ENCODE measurements at places on chromosomes 12 and 14. TPM values are rescaled to one million over a fixed set of nuclear protein-coding genes. Genes with fewer than 3 reads are reported as not detected.

- DNase-seq = no peak
Observed at GRCh38 chr14:50741567-50741966, 73.5 kb upstream of the SAV1 start.

DNA sequence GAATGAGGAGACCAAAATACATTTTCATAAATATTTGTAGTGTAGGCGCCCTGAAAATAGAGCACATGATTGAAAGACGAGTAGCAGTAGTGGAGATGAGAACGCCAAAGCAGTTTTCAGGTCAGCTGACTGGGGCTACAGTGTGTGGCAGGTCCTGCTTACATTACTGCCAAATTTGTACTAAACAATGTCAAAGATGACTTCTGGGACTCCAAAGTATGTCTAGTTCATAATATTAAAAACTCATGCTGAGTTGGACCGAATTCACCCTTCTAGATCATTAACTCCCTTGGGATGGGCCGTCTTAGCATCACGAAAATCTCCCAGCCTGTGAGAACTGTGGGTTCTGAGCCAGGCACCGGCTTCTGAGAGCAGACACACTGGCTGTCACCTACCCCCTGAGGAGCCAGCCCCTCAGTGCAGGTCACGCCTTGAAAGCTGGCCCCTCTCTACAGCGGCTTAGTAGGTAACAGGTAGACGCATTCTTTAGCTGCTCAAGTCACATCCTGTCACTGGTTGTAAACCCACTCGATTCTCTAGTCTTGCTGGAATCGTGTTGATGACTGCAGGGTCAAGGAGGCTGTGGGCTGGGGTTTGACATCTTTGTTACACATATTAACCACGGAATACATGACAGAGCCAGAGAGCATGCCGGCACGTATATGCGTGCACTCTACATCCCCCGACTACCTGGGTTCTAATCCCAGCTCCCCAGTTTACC, 210.4 kb downstream of the ETV6 start:
- DNase-seq = no peak

GRCh38 chr14:100748944-100749343, 22.3 kb downstream of the DLK1 start:
- DNase-seq = no peak

- no peak for DNase-seq
Observed at GRCh38 chr12:95520816-95521215, 30.5 kb downstream of the USP44 start.

RNF31 gene
- total RNA-seq = 38.2 TPM

GRCh38 chr14:102966681-102967505, 44.4 kb downstream of the AMN start:
- peak; percentile 94 for DNase-seq

GRCh38 chr14:100965296-100965695, 61.8 kb upstream of the RTL1 start:
- DNase-seq = no peak

- DNase-seq = no peak
Observed at GRCh38 chr12:56300644-56301464, 724 bp upstream of the CS start.

GRCh38 chr12:91210618-91211017, 28.0 kb upstream of the DCN start:
- peak; percentile 27 for DNase-seq

GRCh38 chr14:97490521-97491070, 693.4 kb downstream of the VRK1 start:
- DNase-seq = no peak

TSPAN19 gene
- not detected for total RNA-seq

DNA sequence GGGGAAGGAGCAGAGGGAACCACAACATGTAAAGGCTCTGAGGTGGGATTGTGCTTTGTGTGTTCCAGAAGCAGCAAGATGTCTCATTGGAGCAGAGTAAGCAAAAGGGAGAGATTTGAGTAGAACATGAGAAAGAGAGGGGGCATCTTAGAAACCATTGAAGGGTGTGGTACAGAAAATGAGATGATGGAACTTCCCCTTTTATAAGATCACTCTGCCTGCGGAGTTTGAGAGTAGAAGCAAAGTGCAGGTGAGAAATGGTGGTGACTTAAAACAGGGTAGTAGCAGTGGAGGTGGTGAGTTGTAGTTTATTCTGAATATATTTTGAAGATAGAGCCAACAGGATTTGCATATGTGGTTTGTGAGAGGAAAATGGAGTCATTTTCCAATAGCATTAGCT, 56.0 kb downstream of the FBXO34 start:
- DNase-seq = no peak

Data from tongue (tissue), 3 donors.